Activated naive CD8-positive, alpha-beta T cell treated with anti-CD3 and anti-CD28 coated beads, Interleukin-2, amount 10 ng/mL, durations not matched to agents 7 days and 5 days (primary cell): ENCODE measurements at places on chromosomes 16 and 17. TPM values are rescaled to one million over a fixed set of nuclear protein-coding genes. Genes with fewer than 3 reads are reported as not detected.

Gene TUBB3
- total RNA-seq = 0.86 TPM

Gene CD19
- 0.83 TPM for total RNA-seq

Gene MPP2
- 3.1 TPM for total RNA-seq

Gene PRAC2
- not detected for total RNA-seq

Gene TBX21
- total RNA-seq = 20.7 TPM

Gene TRPV3
- total RNA-seq = 0.79 TPM

Gene SRR
- total RNA-seq = 19.8 TPM

Gene LMF1
- total RNA-seq = 31.3 TPM
